Large intestine (tissue), 12 donors: ENCODE measurements at places on chromosomes 3 and 15.
A peak's percentile ranks its signal among the peaks of the same experiment; 100 is the strongest.

- H3K4me3 ChIP-seq: no peak overlapping the region
- no peaks in the 10 kb centered on the region for H3K27me3 ChIP-seq
- H3K36me3 ChIP-seq: no peaks in the 10 kb centered on the region
- no peaks in the 10 kb centered on the region for H3K4me1 ChIP-seq
Measured at GRCh38 chr3:175913286-175913685, 1054.2 kb downstream of the NAALADL2 start.

GRCh38 chr15:94793207-94793606, 561.8 kb downstream of the MCTP2 start:
- H3K27ac ChIP-seq: no peak overlapping the region
- no peaks in the 10 kb centered on the region for H3K27me3 ChIP-seq
- no peaks in the 10 kb centered on the region for H3K36me3 ChIP-seq

GRCh38 chr3:17261627-17262369, 377.0 kb downstream of the PLCL2 start:
- H3K4me3 ChIP-seq: no peak overlapping the region
- H3K36me3 ChIP-seq: no peaks in the 10 kb centered on the region
- no peak overlapping the region for H3K27ac ChIP-seq
- no peak for DNase-seq

GRCh38 chr15:31552482-31553099, 226.0 kb downstream of the KLF13 start:
- H3K4me3 ChIP-seq: no peak overlapping the region
- DNase-seq: no peak
- no peaks in the 10 kb centered on the region for H3K36me3 ChIP-seq
- H3K27me3 ChIP-seq: no peaks in the 10 kb centered on the region
- H3K27ac ChIP-seq: no peak overlapping the region

DNA sequence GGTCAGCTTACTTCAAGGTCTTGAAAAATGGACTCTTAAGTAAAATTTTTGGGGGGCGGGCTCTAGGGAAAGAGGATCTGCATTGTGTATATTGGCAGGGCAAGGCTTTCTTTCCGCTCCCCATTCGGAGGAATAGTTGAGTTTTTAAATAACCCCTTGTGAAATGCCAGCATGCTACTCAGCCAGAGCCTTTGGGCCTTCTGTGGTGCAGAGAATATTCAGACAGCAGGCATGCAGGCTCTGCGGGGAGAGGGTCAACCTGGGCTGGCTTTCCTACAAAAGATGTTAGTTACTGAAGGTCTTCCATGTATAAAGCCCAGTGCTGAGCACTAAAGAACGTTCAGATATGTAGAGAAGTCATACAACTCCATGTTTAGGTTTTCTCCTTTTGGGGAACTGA, 40.6 kb downstream of the ADAMTSL3 start:
- no peak overlapping the region for H3K4me3 ChIP-seq
- no peaks in the 10 kb centered on the region for H3K4me1 ChIP-seq
- no peaks in the 10 kb centered on the region for H3K27me3 ChIP-seq
- no peak overlapping the region for H3K27ac ChIP-seq
- no peak for DNase-seq

GRCh38 chr3:161781381-161781780, 284.8 kb downstream of the OTOL1 start:
- H3K36me3 ChIP-seq: no peaks in the 10 kb centered on the region
- no peak overlapping the region for H3K27ac ChIP-seq
- H3K27me3 ChIP-seq: no peaks in the 10 kb centered on the region
- no peak for DNase-seq

GRCh38 chr15:92603743-92604470, 51.7 kb downstream of the FAM174B start:
- H3K4me1 ChIP-seq: no peaks in the 10 kb centered on the region
- H3K27ac ChIP-seq: no peak overlapping the region
- H3K36me3 ChIP-seq: no peaks in the 10 kb centered on the region
- H3K4me3 ChIP-seq: no peak overlapping the region
- no peak for DNase-seq

DNA sequence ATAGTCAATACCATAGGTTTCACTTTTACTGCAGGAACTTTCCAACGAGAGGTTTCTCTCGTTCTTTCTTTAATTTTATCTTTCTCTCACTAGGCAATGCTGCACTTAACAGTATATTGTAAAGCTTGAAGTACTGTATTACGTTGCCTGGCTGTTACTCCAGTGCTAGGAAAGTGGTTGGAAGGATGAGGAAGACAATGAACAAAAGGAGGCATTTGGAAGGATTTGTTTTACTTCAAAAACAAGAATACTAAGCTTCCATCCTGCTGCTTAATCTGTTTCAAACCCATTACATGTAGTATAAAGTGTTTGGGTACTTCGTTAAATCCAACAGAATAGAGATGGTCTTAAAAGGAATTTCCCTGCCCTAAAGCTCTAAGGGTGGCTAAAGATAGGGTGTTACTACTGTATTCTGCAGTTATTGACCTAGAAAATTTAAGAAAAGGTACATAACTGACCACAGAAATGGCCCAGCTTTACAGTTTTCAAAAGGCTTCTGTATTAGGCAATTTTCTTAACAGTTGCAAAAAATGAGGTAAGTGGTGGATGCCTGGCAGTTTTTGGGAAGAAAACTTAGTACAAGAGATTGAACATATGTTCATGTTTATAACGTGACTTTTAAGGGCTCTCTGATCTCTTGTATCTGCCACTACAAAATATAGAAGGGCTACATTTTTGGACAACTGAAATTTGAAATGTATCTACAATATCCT, 785 bp upstream of the IFT57 start:
- peak overlapping the region; percentile 79 for H3K4me3 ChIP-seq
- H3K4me1 ChIP-seq: peaks cover 13% of the 10 kb centered on the region
- no peaks in the 10 kb centered on the region for H3K27me3 ChIP-seq
- H3K27ac ChIP-seq: peak overlapping the region; percentile 85
- no peak for DNase-seq

DNA sequence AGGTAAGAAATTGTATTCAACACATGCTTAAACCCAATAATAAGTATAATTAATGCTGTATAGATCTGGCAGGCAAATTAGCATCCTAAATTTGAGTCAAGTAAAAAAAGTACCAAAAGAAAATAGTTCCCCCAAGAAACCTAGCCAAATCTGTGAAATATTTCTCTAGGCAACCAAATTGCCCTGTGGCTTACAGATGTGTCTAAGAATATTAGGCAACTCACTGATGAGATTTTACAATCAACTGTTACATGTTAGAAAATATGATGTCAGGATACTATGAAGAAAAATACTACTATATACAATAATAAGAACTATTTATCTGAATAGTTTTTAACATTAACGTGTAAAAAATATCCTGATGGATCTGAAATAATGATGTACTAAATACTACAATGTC, 397.1 kb downstream of the TIGIT start:
- H3K4me1 ChIP-seq: no peaks in the 10 kb centered on the region
- no peaks in the 10 kb centered on the region for H3K27me3 ChIP-seq
- DNase-seq: no peak
- no peaks in the 10 kb centered on the region for H3K36me3 ChIP-seq
- no peak overlapping the region for H3K4me3 ChIP-seq

DNA sequence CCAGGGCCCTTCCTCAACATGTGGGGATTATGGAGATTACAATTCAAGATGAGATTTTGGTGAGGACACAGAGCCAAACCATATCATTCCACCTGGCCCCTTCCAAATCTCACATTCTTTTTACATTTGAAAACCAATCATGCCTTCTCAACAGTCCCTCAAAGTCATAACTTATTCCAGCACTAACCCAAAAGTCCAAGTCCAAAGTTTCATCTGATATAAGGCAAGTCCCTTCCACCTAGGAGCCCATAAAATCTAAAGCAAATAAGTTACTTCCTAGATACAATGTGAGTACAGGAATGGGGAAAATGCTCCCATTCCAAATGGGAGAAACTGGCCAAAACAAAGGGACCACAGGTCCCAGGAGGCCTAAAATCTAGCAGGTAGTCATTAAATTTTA, 309.5 kb upstream of the SLITRK3 start:
- H3K27ac ChIP-seq: peak overlapping the region; percentile 27
- peak; percentile 78 for DNase-seq
- peaks cover 12% of the 10 kb centered on the region for H3K4me1 ChIP-seq
- no peaks in the 10 kb centered on the region for H3K27me3 ChIP-seq
- no peak overlapping the region for H3K4me3 ChIP-seq

DNA sequence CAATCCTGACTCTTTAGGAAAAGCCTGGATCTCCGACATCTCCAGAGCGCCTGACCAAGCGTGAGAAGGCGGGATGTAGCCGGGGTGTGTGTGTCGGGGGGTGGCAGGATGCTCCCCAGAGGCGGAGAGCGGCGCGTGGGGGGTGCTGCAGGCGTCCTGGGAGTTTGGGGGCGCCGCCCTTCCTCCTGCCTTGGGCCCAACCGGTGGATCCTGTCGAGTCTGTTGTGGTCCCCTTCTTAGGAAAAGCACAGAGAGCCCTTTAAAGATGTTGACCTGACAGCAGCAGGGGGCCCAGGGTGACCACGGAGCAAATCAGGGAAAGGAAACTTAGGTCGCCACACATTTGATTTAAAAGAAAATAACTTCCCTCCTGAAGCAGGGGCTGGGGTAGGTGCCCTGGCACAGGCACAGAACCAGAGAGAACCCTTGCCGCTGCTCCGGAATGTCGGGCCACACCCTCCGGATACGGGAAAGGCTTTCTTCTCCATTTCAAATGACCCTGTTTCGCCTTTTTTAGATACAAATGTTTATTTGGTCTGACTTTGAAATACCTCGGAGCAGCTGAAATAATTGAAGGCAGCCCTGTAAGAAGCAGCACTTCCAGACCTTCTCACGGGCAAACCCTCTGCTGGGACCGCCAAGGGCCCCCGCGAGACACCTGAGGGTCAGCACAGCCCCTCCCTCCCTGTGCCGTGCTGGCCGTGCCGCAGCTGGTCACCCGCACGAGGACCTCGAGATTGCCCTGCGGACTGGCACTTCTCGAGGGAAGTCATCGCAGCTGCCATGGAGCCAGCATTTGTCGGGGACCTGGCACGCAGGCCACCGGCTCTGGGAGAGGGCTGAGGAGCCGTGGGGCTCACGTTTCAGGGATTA, 102.9 kb upstream of the KLF13 start:
- no peak overlapping the region for H3K27ac ChIP-seq
- no peaks in the 10 kb centered on the region for H3K27me3 ChIP-seq
- H3K36me3 ChIP-seq: no peaks in the 10 kb centered on the region
- no peak for DNase-seq

GRCh38 chr3:67142432-67142831, 144.3 kb downstream of the KBTBD8 start:
- H3K4me3 ChIP-seq: no peak overlapping the region
- H3K27ac ChIP-seq: no peak overlapping the region
- no peaks in the 10 kb centered on the region for H3K4me1 ChIP-seq
- no peaks in the 10 kb centered on the region for H3K36me3 ChIP-seq
- no peak for DNase-seq
